ENCODE measurements at places on chromosomes 12 and 14.

DNA sequence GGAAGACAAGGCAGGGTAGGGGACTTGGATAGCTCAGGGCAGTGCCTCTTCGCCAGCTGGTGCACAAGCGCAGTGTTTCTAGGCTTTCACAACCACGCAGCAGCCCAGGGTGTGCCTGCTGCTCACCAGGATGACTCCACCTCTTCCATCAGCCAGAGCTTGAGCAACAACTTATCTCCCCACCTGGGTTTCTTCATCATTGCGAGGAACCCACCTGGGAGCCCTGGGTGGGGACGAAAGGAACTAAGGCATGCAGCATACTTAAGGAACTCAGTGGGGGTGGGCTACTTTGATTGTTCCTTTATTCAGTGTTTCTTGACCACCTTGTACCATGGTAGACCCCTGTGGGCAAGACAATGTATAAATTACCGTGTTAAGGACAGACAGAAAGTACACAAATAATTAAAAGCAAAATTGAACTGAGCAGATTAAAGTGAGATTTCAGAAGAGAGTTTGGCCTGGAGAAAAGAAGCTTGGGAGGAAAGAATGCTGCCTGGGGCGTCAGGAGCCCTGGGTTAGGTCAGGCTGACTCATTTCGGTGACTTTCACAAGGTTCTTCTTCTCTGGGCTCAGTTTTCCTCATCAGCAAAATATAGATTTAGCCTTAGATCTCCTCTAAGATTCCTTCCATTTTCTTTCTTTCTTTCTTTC lies 22.9 kb downstream of the KRT18 start:
- H3K36me3 ChIP-seq, result no peaks in the 10 kb centered on the region
- no peak overlapping the region for H3K4me3 ChIP-seq
- no peak for DNase-seq
- no peaks in the 10 kb centered on the region for H3K4me1 ChIP-seq
- no peaks in the 10 kb centered on the region for H3K27me3 ChIP-seq
- no peak overlapping the region for H3K27ac ChIP-seq

GRCh38 chr14:76260749-76261148 lies 109.0 kb downstream of the GPATCH2L start:
- no peak overlapping the region for H3K4me3 ChIP-seq
- no peak for DNase-seq
- H3K27ac ChIP-seq, result no peak overlapping the region
- H3K36me3 ChIP-seq, result no peaks in the 10 kb centered on the region
- no peaks in the 10 kb centered on the region for H3K27me3 ChIP-seq

DNA sequence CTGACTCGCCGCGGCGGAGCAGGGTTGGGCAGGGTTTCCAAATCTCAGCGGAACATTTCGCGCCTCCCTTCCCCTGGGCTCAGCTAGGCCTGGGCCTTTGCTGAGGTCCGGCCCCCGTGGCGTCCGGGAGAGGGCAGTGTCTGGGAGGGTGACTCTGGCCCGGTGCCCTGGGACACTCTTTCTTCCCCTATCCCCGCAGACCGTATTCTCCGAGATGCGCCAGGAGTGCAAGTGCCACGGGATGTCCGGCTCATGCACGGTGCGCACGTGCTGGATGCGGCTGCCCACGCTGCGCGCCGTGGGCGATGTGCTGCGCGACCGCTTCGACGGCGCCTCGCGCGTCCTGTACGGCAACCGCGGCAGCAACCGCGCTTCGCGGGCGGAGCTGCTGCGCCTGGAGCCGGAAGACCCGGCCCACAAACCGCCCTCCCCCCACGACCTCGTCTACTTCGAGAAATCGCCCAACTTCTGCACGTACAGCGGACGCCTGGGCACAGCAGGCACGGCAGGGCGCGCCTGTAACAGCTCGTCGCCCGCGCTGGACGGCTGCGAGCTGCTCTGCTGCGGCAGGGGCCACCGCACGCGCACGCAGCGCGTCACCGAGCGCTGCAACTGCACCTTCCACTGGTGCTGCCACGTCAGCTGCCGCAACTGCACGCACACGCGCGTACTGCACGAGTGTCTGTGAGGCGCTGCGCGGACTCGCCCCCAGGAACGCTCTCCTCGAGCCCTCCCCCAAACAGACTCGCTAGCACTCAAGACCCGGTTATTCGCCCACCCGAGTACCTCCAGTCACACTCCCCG lies 3.0 kb downstream of the WNT1 start:
- H3K27ac ChIP-seq, result no peak overlapping the region
- H3K4me3 ChIP-seq, result peak overlapping the region; percentile 20
- DNase-seq, result no peak
- no peaks in the 10 kb centered on the region for H3K36me3 ChIP-seq

GRCh38 chr12:52715416-52715815 lies 12.1 kb upstream of the KRT77 start:
- no peaks in the 10 kb centered on the region for H3K36me3 ChIP-seq
- H3K27me3 ChIP-seq, result peaks cover 13% of the 10 kb centered on the region
- H3K4me3 ChIP-seq, result no peak overlapping the region
- H3K27ac ChIP-seq, result no peak overlapping the region
- no peak for DNase-seq

DNA sequence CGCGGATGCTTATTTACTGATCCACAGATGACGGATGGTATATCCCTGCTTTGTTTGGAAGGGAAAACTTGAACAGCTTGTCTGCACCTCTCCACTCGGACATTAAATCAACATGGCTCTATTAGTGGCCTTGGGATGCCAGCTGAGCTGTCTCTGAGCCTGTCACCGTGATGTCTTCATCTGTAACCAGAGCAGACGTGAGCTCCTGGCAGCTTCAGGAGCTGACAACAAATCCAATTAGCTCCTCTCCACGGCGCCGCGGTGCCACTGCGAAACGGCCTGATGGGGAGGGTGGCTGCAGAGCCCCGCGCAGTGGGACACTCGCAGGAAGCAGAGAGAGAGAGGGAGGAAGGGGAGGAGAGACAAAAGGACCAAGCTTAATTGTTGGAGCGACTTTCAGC lies 112.3 kb downstream of the PAPOLA start:
- H3K27me3 ChIP-seq, result peaks cover 55% of the 10 kb centered on the region
- H3K36me3 ChIP-seq, result no peaks in the 10 kb centered on the region
- no peak overlapping the region for H3K4me3 ChIP-seq
- DNase-seq, result no peak
- H3K27ac ChIP-seq, result no peak overlapping the region

- no peak for DNase-seq
- H3K4me1 ChIP-seq, result peaks cover 4% of the 10 kb centered on the region
- H3K36me3 ChIP-seq, result no peaks in the 10 kb centered on the region
- no peak overlapping the region for H3K4me3 ChIP-seq
Observed at GRCh38 chr14:58919217-58919616, 269.2 kb upstream of the DAAM1 start.

GRCh38 chr12:78473136-78473535 lies 391.4 kb upstream of the SYT1 start:
- no peaks in the 10 kb centered on the region for H3K27me3 ChIP-seq
- no peaks in the 10 kb centered on the region for H3K4me1 ChIP-seq
- DNase-seq, result no peak
- H3K4me3 ChIP-seq, result no peak overlapping the region

DNA sequence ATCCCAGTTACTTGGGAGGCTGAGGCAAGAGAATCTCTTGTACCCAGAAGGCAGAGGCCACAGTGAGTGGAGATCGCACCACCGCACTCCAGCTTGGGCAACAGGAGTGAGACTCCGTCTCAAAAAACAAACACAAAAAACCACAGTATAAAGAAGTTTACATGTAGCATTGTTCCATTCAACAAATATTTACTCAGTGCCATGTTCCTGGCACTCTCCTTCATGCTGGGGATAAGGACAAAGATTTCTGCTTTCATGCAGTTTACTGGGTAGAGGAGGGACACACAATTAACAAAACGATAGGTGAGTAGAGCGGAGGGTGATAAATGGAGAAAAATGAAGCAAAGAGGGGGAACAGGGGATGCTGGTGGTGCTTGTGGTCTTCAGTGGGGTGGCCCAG lies 68.2 kb upstream of the OVCH1 start:
- no peak for DNase-seq
- no peak overlapping the region for H3K27ac ChIP-seq
- H3K4me1 ChIP-seq, result peaks cover 2% of the 10 kb centered on the region
- H3K27me3 ChIP-seq, result no peaks in the 10 kb centered on the region

GRCh38 chr14:99745307-99745951 lies 47.8 kb upstream of the EML1 start:
- no peak overlapping the region for H3K4me3 ChIP-seq
- DNase-seq, result no peak
- H3K27ac ChIP-seq, result no peak overlapping the region
- peaks cover 12% of the 10 kb centered on the region for H3K4me1 ChIP-seq

- peaks cover 62% of the 10 kb centered on the region for H3K36me3 ChIP-seq
- no peak overlapping the region for H3K27ac ChIP-seq
- no peak for DNase-seq
- no peaks in the 10 kb centered on the region for H3K27me3 ChIP-seq
- H3K4me1 ChIP-seq, result no peaks in the 10 kb centered on the region
Observed at GRCh38 chr14:77682158-77682553, 25.7 kb downstream of the ALKBH1 start.

GRCh38 chr12:89165703-89166102 lies 186.6 kb downstream of the DUSP6 start:
- no peak overlapping the region for H3K4me3 ChIP-seq
- peaks cover 1% of the 10 kb centered on the region for H3K4me1 ChIP-seq
- H3K36me3 ChIP-seq, result no peaks in the 10 kb centered on the region
- H3K27ac ChIP-seq, result no peak overlapping the region
- DNase-seq, result no peak

- no peak for DNase-seq
- no peak overlapping the region for H3K27ac ChIP-seq
- H3K4me3 ChIP-seq, result no peak overlapping the region
Observed at GRCh38 chr12:113402586-113403260, 964 bp downstream of the SDS start.

DNA sequence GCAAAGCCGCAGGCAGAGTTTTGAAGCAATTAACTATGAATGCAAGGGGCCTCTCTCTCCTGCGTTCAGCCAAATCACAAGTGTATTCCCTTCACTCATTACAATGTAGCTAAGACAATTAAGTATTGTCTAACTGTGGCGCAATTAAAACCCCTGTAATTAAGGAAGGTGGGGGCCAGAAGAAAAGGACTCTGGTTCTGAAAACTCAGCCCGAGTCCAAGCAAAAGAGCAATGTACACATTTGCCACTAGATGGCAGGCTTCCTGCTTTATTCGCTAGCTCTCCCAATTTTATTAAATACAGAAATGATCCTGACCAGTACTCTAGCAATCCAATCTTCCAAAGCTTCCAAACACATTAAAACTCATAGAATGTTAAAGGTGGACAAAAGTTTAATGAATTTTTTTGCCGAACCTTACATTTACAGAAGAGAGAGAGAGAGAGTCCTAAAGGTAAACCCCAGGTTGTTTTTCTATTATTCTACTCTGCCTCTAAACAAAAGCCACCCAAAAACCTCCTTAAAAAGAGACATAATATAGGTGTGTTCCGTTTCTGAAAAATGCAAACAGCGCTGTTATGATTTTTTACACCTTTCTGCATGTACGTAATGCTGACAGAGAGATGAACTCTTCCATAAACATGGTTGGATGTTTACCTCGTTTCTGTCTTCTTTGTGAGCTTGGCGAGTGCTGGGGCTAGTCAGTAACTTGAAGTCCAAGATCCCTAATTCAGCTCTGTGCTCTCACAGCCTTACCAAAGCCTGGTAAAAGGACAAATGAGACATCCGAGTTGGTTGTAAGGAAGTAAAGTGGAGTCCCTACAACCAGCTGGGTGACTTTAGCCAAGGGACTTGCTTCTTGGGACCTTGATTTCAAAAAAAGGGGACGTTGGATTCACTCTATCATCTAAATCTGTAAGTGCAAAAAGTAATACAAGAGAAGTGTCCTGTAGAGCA lies 50.9 kb upstream of the VASH1 start:
- no peak overlapping the region for H3K27ac ChIP-seq
- peak; percentile 46 for DNase-seq
- H3K4me3 ChIP-seq, result no peak overlapping the region
- H3K27me3 ChIP-seq, result no peaks in the 10 kb centered on the region
- H3K4me1 ChIP-seq, result peaks cover 6% of the 10 kb centered on the region
- H3K36me3 ChIP-seq, result no peaks in the 10 kb centered on the region

DNA sequence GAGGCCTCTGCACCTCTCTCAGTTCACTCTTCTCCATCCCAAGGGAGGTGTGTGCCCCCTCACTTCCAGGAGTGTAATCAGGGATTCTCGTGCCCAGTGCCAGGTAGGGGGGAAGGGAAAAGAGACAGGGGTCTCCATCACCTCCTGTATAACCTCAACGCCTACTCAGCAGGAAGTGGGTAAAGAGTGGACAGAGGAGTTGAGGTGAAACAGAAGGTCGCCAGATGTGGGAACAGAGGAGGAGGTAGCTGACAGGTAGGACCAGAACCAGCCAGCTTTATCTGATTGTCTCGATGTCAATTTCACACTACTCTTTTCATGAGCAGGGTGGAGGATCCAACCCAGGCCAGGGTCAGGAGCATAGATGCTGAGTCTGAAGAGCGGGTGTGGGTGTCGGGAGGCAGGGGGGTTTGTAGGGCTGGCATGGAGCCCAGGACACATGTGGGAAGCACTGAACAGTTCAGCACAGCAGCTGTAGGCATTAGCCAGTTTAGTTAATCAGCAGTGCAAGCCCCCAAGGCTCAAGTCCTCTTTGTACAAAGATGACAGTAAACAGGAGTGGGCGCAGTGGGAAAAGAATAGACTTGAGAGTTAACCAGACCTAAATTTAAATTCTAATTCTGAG lies 213.5 kb downstream of the PELI2 start:
- no peak overlapping the region for H3K27ac ChIP-seq
- H3K4me1 ChIP-seq, result no peaks in the 10 kb centered on the region
- H3K27me3 ChIP-seq, result no peaks in the 10 kb centered on the region
- no peaks in the 10 kb centered on the region for H3K36me3 ChIP-seq
- no peak for DNase-seq
- no peak overlapping the region for H3K4me3 ChIP-seq

DNA sequence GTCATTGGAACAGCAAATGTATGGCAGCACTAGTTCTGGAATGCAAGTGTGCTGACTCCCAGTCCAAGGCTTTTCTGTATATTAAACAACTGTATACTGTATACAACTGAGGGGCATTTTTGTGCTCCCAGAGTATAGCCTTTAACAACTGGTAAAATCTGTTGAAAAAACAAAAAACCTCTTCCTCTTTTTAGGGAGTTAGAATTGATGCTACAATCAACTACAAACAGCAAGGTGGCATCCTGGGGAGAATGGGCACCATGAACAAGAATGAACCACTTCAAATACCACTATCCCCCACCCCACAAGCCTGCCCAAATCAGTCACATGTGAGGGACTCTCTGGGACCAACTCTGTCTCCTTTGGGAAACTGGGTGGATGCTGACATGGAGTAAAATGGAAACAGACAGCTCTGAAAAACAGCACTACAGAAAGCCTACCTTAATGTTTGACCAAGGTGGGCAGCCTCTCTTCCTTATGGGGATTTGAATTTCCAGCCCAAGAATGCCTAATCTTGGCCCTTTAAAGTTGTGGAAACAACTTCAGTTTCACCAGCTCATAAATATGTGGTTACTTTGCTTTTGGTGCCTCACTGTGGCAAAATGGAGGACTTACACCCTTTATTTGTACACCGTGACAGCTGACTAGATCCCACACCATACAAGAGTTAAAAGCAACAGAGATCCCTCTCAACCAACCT lies 7.5 kb downstream of the VTI1B start:
- peak; percentile 27 for DNase-seq
- H3K4me3 ChIP-seq, result no peak overlapping the region
- H3K27me3 ChIP-seq, result no peaks in the 10 kb centered on the region
- H3K4me1 ChIP-seq, result no peaks in the 10 kb centered on the region
- H3K36me3 ChIP-seq, result peaks cover 8% of the 10 kb centered on the region

- no peaks in the 10 kb centered on the region for H3K4me1 ChIP-seq
- no peaks in the 10 kb centered on the region for H3K27me3 ChIP-seq
- no peaks in the 10 kb centered on the region for H3K36me3 ChIP-seq
- DNase-seq, result no peak
- H3K4me3 ChIP-seq, result no peak overlapping the region
Observed at GRCh38 chr12:127233016-127233415, 1034.0 kb upstream of the TMEM132C start.
